Stimulated activated CD8-positive, alpha-beta memory T cell treated with anti-CD3 and anti-CD28 coated beads, Interleukin-7, amount 100 ng/mL, for 4 hours (primary cell): ENCODE measurements at places on chromosomes 7 and 10.

DNA sequence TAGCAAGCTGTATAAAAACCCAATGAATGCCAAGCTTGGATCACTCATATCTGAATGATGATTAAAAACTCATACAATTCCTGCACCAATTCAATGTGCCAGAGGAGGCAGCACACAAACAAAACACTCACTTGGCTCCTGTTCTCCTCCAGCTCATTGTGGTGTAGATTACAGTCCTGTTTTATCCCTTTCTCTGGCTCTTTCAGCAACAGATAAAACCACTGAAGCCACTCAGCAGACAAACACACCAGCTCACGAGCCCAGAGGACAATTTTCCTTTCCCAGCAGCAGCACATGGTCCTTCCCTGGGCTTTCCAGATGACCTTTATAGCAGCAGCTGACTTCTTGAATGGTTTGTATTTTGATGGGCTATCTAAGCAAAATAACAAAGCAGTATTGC, 107.3 kb upstream of the STARD3NL start:
- no peak for DNase-seq

DNA sequence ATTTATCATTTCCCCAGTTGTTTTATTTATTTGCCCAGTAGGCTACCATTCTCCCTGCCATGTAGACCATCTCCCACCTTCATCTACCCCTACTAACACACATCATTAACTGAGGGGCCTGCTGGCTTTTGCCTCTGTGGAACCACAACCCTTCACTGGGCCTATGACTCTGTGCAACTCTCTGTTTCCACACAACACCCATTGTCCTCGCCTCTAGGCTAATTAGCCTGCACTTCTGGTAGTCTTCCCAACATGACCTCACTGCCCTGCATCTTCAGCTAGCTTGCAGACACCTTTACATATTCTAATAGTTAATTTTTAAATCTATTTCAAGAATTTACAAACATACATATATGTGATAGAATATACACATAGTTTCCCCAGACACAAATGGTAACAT, 7.5 kb downstream of the ANKIB1 start:
- no peak for DNase-seq

DNA sequence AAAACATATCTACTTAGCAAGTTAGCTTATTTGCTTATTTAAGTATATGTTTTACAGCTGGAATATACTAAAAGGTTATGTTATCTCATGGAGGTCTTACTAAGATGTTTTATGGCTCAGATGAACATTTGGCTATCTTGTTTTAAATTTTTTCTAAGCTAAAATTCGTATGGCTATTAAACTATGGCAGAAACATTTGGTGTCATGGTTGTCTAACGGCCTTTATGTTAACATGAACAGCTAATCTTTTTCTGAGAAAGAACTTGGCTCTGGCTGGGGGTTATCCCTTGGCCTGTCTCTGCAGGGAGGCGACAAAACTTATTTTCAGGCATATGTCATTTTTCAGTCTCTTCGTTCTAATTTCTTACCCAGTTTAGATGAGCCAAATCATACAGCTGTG, 101.5 kb upstream of the MTPN start:
- no peak for DNase-seq

- DNase-seq: no peak
Measured at GRCh38 chr10:110706690-110707098, 62.6 kb downstream of the RBM20 start.

DNA sequence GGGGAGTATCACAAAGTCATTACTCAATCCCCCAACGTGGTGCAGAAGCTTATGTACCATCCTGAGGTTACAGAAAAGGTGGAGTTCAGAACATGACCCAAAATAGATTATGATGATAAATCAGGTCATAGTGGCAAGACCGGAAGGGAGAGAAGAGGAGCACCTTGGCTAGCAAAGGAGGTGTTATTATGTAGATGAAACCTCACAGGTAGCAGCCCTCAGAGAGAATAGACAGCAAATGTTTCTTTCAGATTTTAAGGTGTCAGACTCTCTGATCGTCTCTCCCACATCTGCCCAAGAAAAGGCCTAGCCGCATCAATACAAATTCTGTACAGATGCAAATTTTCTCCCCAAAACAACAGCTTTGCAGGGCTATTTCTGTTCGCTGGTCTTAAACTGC, 88.3 kb upstream of the SEMA3D start:
- DNase-seq: no peak

DNA sequence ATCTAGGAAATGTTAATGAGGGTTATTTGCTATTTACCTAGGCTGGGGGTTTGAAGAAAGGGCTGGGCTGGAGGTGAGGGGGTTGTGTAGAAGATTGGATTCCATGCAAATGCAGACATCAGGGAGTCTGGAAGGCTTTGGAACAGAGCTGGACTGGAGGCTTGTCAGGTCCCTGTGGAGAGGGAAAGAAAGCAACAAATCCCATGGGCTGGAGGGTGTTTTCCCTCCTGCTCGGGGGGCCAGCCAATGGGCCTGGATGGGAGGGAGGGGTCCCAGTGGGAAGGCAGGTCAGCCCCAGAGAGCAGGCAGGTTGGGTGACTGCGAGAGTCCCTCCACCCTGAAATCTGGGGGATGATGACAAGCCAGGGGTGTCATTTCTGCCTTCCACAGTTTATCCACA, 431.8 kb downstream of the RPS24 start:
- no peak for DNase-seq

DNA sequence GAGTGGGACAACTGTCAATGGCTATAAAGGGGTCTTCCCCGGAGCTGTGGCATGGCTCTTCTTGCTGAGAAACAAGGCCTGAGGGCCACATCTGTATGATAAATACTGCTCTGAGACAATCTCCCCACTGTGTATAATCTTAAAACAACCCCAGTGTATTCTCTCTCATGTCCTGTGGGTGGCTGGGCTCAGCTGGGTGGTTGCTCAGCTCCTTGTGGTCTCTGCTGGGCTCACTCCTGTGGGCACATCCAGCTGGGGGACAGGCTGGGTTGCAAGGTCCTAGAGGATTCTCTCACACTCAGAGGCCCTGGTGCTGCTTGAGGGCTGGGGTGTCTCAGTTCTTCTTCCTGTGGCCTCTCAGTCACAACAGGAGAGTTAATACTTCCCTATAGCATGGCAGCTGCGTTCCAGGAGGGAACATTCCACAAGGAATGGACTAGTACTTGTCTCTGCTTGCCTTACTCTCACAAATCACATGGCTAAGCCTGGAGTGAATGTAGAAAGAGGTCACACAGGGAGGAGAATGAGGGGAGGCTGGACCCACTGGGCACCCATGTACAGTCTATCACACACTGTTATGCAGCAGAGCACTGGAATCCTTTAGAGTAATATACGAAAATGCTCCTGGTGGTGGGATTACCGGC, 4.5 kb upstream of the EEPD1 start:
- no peak for DNase-seq

DNA sequence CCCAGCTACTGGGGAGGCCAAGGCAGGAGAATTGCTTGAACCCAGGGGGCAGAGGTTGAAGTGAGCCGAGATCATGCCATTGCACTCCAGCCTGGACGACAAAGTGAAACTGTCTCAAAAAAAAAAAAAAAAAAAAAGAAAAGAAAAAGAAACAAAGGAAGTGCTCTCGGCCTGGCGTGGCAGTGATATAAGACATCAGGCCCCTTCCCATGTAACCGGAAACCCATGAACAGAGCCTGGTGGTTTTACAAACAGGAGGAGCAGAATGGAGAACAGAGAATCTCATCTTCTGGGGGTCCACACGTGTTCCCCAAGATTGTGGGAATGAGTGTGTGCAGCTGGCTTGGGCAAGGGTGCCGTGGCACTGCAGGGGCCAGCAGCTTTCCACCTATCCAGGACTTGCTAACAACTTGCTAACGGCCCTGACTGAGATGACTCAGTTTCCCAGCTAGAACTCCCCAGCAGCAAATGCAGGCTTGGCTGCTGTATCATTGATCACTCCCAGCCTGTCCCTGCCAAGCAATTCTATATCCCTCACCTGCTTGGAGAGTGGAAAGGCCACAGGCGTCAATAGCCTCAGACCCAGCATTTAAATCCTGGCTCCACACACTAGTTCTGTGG, 103.0 kb downstream of the COL26A1 start:
- DNase-seq: no peak

GRCh38 chr7:123270570-123270969, 70.8 kb upstream of the SLC13A1 start:
- no peak for DNase-seq

- DNase-seq: no peak
Measured at GRCh38 chr10:118332236-118332635, 9.9 kb downstream of the FAM204A start.

- no peak for DNase-seq
Measured at GRCh38 chr7:49564379-49564714, 209.1 kb upstream of the VWC2 start.

DNA sequence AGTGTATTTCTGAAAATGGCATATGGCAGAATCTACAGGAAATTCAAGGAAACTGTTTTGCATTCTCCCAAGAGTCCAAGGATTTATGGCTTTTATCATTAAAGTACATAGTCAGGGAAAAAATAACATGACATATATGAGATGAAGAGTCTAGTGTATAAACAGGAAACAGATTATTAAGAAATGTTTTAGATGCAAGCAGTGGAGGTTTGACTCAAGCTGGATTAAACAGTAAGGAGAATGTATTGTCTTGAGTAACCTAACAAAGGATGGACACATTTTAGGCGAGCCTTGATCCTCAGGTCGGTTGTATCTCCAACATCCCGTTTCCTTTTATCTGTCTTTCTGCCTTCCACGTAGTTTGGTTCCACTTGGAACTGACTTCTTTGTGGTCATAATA, 17.9 kb downstream of the OR6B1 start:
- DNase-seq: no peak

DNA sequence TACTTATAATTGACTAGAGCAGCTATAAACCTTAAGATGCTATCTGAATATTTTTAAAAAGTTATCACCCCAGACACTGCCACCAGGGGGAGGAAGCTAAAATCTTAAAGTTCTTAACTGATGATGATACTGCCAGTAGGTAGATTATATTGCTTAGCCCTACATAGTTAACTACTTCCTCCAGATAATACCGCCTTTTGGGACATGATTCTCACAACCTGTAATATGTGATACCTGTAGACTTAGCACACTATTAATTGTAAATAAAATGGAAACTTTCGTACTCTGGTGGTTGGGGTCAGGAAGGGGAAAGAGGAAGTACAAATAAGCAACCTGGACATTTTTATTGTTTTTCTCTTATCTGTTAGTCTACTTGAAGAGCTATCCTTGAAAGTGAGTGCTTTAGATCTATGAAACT, 268.9 kb downstream of the ADK start:
- DNase-seq: peak; percentile 3

- DNase-seq: no peak
Measured at GRCh38 chr7:2661602-2662272, 26.3 kb upstream of the AMZ1 start.

GRCh38 chr7:3135626-3136025, 92.0 kb upstream of the CARD11 start:
- DNase-seq: no peak

DNA sequence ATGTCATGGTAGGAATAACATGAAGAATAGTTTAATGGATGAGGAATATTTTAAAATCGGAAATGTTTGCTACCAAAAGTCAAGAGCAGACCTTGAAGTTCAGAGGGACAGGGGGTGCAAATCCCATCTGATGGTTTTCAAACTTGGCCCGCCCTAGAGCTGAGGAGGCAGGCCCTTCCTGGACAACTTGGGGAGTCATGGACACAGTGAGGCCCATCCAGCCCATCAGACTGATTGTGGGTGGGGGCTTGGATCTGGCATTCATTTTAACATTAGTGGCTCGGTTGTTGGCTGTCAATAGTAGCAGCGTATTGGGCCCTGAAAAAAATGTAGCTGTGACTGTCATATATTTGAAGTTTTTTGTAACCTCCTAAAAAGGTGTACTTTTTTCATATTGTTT, 2.0 kb downstream of the C10orf90 start:
- DNase-seq: no peak

DNA sequence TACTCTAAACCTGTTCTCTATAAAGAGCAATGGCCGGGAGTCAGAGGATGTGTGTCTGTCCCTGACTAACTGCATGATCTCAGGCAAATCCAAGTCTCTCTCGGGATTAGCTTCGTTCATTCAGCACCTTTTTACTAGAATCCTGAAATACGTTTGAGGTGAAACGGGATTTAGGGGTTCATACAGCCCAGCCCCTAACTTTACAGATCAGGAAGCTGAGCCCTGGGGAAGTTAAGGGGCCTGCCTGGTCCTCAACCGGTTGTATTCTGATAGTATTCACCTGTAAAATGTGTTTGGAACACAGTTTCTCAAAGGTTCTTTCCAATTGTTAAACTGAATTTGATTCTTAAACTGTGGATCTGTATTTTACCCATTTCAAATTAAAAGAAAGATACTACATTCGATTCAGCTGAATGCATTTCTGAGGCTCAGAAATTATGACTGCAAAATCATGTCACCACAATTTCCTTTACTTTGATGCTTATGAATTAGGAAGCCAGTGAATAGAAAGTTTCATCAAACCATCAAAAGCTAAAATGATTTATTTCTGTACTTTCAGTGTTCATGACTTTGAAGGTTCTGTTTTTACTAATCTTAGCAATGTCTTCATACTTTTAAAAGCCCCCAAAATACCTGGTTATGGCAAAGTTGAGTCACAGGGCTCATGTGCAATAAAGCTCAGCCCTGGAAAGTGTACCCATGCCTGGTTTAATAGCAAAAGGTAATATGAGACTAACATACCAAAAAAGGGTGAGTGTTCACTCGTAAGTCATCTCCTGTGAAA, 28.9 kb upstream of the EZH2 start:
- DNase-seq: peak; percentile 66

DNA sequence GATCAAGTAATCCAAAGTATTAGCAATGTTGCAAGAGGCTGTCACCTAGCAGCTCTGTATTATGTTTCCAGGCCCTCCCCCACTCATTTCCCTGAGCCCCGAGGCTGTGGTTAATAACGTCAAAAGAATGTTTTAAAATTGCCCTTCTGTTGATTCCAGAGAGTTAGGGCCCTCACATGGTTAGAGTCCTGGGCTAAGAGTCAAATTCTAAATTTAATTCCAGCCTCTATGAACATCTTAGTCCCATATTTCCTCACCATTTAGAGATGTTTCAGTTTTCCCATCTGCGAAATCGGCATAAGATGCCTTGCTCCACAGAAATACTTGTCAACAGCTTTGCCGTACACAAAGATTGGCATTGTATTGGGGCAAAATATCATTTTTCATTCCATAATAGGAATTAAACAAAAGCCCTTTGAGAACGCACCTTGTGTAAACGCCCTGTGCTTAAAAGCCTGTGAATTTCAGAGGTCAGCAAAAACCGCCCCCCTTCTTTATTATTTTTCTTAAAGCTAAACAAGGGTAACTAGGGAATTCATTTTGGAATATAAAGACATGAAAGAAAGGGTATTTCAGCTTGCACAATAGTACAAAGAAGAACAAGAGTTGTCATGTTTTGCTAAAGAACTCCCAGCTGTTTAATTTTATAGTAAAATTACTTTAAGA, 135.8 kb downstream of the ARID5B start:
- no peak for DNase-seq

GRCh38 chr10:123381224-123381623, 227.0 kb downstream of the BUB3 start:
- no peak for DNase-seq

DNA sequence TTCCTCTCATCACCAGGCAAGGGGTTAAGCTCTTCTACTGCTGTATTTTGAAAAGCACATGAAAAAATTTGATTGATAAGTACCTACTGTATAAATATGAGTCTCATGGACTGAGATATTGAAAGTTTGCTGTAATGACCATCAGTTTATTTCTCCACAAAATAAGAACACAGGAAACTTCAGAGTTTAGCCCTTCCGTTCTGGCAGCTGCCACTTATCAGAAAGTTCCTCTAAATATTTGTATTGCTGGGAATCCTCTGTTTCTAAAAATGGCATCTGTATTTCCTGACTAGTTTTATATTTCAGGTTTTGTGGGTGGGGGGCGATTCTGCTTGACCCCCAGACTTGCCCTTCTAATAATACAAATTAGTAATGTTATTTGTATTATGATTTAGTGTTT, 92.0 kb downstream of the LYZL2 start:
- DNase-seq: no peak
